ENCODE measurements at places on chromosomes 2 and 18.
A peak's percentile ranks its signal among the peaks of the same experiment; 100 is the strongest.

DNA sequence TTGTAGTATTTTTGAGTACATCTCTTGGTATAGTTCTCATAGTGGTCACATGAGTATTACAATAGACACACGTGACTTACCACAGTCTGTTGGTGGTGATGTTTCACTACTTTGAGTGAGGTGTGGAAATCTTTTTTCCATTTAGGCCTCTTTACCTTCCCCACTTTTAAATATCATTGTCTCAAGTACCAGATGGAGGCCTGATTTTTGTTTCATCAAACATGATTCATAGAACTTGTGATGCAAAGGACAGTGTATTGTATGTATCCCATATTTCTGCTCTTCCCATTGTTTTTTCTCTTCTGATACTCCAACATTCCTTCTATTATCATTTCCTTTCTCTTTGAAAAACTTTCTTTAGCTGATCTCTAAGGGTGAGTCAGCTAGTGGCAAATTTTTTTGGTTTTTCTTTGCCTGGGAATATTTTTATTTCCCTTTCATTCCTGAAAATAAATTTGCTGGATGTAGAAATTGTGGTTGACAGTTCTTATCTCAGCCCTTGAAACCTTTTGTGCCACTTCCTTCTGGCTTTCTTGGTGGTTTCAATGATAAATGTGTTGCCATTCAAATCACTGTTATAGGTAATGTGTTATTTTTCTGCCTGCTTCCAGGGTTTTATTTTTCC, 32.8 kb downstream of the RFX8 start:
- DNase-seq: no peak

- DNase-seq: no peak
These were observed 156.5 kb downstream of the MYO5B start for GRCh38 chr18:50038448-50038847.

GRCh38 chr2:128838244-128838643, 519.6 kb upstream of the HS6ST1 start:
- no peak for DNase-seq

GRCh38 chr2:12651641-12652040, 65.1 kb upstream of the TRIB2 start:
- no peak for DNase-seq

GRCh38 chr2:179273461-179273962, 8.9 kb upstream of the SESTD1 start:
- DNase-seq: no peak

GRCh38 chr2:174588463-174588862, 9.1 kb downstream of the WIPF1 start:
- DNase-seq: no peak

DNA sequence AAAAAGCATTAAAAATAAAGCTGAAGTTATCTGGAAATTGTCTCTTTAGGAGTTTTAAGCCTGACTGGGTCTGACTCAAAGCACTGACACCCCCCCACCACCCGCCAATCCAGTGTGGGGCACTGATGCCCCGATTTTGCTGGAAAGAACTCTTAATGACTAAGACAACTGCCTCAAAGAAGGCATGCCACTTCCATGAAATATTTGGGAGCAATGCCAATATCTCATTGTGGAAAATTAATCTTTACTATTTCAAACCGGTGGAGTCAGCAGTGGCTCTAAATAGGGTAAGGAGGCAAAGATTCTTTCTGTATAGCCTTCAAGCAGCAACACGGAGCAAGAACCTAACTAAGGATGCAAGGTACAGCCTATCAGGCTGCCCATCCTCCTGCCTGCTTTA, 4.5 kb downstream of the FKBP7 start:
- no peak for DNase-seq

- no peak for DNase-seq
These were observed 36.0 kb downstream of the MRPL33 start for GRCh38 chr2:27807476-27807875.

- DNase-seq: no peak
These were observed 124.2 kb downstream of the PXDN start for GRCh38 chr2:1620081-1620480.

DNA sequence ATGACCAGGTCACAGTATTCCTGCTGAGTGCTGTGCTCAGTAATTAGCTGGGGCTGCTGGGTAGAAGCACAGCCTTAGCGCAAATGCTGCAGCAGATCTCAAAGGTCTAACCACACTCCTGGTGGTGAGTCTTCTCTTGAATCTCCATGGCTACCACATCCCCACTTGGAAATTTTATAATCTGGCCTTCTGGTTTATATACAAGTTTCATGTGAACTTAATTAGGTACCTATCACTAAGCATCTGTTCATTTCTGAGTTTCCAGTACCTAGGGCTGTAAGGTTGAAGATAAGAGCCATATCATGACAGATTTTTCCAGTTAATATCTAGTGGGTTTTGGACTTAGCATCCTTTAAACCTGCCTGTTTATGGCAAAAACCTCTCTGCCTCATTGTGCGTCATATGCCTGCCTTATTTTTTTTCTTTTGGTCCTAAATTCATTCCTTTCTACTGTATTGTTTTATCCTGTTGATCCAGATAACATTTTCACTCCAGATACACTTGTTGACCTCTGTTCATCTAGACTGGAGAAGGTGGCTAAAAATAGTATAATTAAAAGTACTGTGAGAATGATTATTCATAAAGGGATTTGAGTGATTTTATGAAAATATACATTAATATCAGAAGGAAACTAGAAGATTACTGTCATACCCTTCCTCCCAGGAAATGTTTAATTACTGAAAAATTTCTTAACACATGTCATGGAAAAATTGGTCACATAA, 168.4 kb upstream of the THUMPD2 start:
- DNase-seq: no peak

DNA sequence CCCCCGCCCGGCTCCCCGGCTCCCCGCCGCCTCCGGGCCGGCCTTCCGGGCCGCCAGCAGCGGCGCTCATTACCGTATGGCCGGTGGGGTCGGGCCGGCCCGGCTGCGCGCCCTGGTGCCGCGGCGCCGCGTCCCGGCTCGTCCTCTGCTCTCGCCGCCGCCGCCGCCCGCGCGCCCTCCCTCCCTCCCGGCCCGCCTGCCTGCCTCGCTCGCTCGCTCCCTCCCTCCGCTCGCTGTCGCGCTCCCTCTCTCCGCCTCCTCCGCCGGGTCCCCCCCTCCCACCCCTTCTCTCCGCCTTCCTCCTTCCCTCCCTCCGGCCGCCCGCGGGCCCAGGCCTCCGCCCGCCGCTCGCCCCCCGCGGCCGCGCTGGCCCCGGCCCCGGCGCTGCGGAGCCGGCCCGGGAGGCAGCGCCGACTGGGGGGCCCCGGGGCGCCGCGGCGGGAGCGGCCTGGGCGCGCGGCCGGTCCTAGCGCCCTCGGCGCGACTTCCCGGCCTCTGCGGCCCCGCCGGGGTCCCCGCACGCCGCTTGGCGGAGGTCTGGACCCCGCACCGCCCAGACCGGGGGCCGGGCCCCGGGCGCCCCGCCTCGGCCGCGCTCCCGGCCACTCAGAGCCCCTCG, at the start of gene DNMT3A:
Gene DNMT3A (minus strand): TSS at position 173 of the 619 bp plus-strand sequence. CDS start 27,941 bp downstream, outside the sequence.
- DNase-seq: peak; percentile 47

GRCh38 chr18:79603321-79604204, 76.0 kb upstream of the CTDP1 start:
- DNase-seq: no peak

GRCh38 chr2:2938481-2938880, 439.1 kb downstream of the EIPR1 start:
- no peak for DNase-seq

DNA sequence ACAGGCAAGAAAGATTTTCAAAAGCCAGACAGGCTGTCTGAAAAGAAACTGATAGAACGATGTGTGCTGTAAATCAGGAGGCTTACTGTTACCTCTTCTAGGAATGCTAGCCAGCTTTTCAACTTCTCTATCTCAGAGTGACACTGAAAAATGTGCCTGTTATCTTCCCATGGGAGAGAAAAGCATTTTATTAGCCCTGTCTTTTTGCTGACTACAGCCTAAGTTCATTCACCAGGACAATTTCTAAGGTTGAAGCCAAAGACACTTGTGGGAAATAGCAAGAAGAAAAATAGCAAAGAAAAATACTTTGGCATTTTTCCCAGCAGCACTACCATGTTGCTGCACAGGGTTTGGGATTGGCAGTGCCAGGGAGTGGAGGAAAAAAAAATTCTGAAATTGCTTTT, 34.0 kb downstream of the ABCB11 start:
- DNase-seq: no peak

- no peak for DNase-seq
These were observed 77.8 kb upstream of the STPG4 start for GRCh38 chr2:47232738-47233415.

DNA sequence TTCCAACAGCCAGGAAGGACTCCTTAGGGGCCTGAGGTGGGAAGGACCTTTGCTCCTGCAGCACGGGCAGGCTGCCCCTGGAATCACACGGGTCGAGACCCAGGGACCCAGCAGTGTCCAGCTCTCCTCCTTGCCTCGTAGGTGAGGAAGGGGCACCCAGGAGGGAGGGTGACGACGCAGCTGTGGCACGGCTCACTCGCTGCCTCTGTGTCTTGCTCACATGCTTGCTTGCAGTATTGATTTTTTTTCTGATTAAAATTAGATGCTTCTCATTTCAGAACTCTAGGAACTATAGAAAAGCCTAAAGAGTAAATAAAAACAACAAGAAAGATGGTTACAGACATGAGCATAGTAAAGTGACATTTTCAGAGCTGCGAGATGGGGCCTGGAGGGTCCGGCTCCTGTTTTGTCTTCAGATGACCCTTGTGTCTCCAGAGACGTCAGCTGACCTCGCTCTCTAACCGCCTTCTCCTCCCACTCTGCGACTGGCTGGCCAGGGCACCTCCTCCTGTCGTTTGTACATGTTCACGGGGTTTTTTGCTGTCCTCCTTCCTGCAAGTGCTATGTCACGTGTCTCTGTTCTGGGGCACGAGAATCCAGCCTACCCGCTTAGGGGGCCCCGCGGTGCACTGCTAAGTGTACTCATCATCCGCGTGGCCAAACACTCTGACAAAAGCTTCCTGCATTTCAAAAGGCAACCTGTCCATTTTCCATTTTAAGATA, 65.7 kb upstream of the ZNF236 start:
- DNase-seq: no peak

GRCh38 chr2:154911729-154912128, 213.2 kb downstream of the KCNJ3 start:
- no peak for DNase-seq

DNA sequence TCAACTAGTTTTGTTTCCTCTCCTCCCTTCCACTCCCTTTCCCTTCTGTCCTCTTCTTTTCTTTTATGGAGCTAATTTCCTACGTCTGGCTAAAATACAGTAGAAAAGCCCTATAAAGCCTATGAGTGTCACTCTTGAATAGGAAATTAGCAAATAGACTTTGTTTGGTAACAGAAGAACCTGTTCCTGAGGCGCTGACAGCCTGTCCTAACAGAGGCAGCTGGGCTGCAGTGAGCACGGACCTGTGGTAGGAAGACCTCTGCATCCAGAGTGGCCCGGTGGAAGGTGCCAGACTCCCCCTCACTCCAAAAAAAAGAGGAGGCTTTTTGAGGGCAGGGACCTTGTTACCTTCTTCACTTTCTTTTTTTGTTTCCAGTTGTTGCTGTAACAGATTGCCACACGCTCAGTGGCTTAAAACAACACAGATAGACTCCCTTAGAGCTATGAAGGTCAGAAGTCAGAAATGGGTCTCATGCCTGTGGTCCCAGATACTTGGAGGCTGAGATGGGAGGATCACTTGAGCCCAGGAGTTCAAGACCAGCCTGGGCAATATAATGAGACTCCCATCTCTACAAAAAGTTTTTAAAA, 81.2 kb upstream of the TXNDC2 start:
- DNase-seq: no peak

GRCh38 chr2:60519231-60519863, 34.1 kb downstream of the BCL11A start:
- no peak for DNase-seq

DNA sequence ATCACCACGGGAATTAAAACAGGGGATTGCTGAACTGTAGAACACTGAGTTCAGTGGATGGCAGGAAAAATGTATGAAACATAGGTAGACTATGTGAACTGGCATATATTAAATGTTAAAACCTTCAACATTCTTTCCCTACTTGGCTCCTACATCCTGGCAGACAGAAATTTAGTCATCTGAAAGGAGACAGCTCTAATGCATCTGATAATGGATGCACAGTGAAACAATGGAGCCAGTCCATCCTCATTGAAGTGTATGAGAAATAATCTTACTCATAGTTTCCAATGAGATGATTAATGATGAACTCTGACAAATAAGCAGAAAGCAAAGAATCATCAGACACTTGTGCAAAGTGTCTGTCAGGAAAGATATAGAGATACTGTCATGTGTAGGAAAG, 1629.7 kb upstream of the TMEFF2 start:
- no peak for DNase-seq

GRCh38 chr2:30362468-30363081, 84.5 kb upstream of the LCLAT1 start:
- DNase-seq: peak; percentile 43

GRCh38 chr2:230435431-230435830, 19.4 kb downstream of the SP100 start:
- DNase-seq: no peak

DNA sequence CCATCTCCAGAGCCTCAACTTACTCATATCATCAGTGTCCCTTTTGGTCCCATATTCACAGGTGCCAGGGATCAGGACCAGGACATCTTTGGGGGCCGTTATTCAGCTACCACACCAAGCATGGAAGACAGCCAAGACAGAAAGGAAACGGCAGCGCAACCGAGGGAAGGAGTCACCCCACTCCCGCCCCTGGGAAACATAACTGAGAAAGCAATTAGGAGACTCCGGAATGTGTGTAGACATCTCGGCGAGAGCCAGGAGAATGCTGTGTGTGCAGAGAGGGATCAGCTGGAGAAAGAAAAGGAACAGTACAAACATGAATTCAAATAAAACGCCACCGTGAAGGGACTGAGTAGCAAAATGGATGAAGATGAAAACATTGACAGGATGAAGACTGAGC, 13.4 kb upstream of the BOK start:
- no peak for DNase-seq

GRCh38 chr2:142422041-142422440, 291.2 kb upstream of the LRP1B start:
- DNase-seq: no peak

GRCh38 chr18:51164342-51164741, 33.1 kb downstream of the MEX3C start:
- DNase-seq: no peak

DNA sequence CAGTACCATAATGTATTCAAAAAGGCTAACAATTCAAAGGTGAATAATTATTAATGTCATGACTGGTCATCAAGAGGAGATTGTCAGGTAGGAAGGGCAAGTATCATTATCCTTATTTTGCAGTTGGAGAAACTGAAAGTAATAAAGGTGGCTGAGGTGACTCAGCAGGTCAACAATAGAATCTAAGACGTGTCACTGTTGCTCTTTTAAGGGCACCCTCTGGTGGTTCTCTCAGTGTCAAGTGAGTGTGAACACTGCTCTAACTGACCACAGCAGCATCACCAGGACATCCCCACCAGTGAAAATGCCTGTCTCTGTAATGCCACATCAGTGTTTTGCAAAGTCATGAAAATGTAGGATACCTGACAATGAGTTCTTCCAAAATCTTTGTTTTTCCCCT, 69.7 kb downstream of the DCC start:
- DNase-seq: no peak

DNA sequence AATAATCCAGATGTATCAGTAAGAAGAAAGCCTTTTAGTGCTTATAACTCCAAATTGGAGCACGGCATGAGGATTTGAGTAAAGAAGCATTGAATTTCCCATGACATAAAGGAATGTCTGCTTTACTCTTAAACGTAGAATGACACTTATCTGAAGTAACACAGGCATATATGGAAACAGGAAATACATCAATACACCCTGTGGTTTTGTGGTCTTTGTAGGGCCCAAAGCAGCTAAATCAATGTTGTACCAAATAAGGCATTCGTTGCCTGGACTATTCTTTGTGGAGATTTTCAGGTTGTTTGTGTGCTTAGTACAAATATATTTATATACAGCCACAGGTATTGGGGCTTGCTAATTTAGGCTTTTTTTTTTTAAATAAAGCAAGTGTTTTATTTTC, 660.5 kb downstream of the LRRTM4 start:
- DNase-seq: no peak
